Pulmonary artery endothelial cell (primary cell): ENCODE measurements at places on chromosomes 13 and 19. TPM values are rescaled to one million over a fixed set of nuclear protein-coding genes. Genes with fewer than 3 reads are reported as not detected.

GRCh38 chr13:113981194-113981605 lies 7.3 kb upstream of the C13orf46 start:
- DNase-seq = no peak

- no peak for DNase-seq
Observed at GRCh38 chr13:98505217-98505616, 71.7 kb downstream of the STK24 start.

PPM1N gene
- total RNA-seq = 0.92 and 3.0 TPM in 2 replicates

VAV1 gene
- total RNA-seq = 0.07 TPM in 1 of 2 replicates, not detected in the other

ZSCAN1 gene
- not detected in 2 replicates for total RNA-seq
